ENCODE measurements at places on chromosomes 3 and 15.

- DNase-seq: no peak
Observed at GRCh38 chr3:125042725-125043406, 12.9 kb downstream of the HEG1 start.

DNA sequence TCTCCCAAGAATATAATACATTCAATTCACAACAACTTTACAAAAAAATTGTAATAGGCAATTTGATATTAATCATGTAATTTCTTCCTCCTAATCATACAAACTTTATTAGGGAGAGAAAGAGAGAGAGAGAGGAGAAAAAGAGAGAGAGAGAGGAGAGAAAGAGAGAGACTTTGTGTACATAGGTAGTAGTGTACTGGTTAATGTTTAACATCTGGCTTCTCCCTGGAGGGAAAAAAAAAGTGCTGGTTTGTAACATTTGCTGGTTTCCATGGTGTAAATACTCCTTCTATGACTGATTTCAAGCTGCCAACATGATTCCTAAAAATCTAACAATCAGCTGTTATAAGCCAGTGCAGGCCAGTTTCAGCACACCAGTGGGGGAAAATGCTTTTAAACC is 98.0 kb upstream of the ARHGEF26 start:
- DNase-seq: no peak

DNA sequence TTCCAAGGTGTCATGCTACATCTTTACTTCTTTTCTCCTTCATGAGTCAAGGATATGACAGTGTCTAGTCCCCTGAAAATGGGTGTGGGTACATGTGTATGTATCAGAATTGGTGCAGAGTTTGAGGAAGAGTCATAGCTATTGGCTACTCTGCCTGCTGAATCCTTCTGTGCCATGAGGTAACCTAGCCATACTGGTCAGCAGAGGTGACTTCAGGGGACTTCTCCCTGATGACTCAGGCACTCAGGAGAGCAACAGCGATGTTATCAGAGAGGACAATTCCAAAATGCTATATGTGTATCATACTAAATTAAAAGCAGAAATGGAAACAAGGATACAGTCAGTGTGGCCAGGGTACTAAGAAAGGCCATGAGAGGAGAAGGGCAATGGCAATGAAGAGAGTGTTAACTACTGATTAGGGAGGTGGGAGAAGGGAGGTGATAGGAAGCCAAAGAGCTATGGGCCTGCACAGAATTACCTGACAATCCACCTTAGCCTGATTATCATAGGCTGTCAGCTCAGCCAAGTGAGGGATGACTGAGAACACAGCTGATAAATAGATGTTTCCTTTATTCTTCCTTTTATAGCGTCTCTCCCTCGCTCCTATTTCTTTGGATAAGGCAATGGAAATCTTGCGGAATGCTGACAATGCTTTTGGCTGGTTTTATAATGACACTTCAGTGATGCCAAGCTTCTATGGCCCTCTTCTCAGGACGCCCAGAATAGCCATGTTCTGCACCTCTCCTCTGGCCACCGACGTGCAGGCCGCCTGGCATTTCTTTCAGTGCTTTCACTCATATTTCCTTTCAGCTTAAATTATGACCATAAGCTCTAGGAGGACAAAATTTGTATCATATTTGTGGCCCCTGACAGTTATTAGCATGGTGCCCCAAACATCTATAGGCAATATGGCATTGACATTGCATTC is 90.6 kb downstream of the FGF12 start:
- DNase-seq: no peak

DNA sequence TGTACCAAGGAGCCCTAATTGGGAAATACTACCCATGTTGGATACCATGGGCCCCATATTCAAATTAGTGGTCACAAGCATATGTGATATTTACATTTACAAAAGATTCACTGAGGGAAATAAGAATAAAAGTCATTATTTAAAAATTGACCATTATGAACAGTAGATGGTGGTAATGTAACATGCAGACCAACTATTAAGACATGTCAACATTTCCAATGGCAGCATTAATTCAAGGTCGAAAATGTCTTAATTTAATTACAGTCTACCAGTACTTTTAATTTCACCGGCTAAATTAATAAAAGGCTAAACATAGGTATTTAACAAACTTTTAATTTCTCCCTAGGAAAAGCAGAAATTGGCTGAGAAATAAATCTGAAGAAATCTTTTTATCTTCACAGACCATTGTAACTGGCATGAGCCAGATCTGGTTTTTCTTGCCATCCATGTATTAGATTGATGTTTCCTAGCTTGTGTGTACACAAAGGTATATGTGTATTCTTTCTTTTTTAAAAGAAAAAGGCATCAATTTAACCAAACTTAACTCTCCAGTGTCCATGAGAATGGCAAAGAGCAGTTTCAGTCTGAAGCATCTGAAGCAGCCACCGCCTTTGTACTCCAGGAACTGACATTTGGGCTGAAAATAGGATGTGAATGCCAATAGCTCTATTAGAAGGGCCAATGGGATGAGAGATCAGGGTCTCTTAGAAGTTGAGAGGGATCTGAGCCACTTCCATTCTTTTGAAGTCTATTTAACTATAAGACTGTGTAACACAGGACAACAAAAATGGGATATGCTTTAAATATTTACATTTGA is 26.6 kb downstream of the NEK11 start:
- no peak for DNase-seq

GRCh38 chr3:169091196-169091823 is 572.2 kb downstream of the MECOM start:
- no peak for DNase-seq

GRCh38 chr3:18126772-18127171 is 298.4 kb downstream of the SATB1 start:
- no peak for DNase-seq

GRCh38 chr3:33751336-33751735 is 33.3 kb upstream of the CLASP2 start:
- no peak for DNase-seq

GRCh38 chr3:72492240-72492639 is 356.0 kb downstream of the SHQ1 start:
- DNase-seq: no peak

Data from GM19239 (cell line).